ENCODE measurements at places on chromosomes 3 and 15.

DNA sequence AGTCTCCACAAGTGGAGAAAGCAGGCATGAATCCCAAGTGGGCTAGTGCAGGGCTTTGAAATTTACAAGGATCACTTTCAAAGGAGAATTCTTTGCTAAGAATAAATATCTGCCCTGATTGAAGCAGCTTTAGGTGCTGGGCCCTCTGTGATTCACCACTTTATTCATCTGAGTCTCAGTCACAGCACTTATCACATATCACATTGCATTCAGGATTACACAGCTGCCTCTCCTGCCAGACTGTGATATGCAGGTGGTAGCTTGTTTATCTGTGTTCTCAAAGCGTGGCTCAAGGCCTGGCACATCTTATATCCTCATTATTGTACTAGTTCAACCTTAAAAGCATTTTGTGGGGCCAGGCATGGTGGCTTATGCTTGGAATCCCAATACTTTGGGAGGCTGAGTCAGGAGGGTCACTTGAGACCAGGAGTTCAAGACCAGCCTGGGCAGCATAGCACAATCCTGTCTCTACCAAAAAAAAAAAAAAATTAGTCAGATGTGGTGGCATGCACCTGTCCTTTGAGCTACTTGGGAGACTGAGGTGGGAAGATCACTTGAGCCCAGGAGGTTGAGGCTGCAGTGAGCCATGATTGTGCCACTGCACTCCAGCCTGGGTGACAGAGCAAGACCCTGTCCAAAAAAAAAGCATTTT lies 156.9 kb upstream of the EIF1B start:
- DNase-seq: peak; percentile 42

- DNase-seq: no peak
Observed at GRCh38 chr3:109899925-109900324, 562.6 kb upstream of the DPPA4 start.

DNA sequence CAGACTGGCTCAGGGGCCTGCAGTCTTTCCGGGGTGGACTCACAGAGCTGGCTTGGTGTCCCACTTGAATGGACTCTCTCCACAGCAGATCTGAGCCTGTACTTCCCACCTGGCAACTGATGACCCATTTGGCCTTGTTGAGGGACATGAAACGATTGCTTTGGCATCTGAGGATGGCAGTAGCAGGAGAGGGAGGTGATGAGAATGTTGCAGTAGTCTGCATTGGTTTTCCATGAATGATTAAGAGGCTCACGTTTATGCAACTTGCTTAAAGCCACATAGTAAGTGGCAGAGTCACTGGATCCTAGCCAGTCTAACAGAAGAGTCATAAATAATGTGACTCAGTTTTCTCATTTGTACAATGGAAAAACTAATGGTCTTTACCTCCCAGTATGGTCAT lies 21.9 kb downstream of the IL20RB start:
- DNase-seq: no peak

DNA sequence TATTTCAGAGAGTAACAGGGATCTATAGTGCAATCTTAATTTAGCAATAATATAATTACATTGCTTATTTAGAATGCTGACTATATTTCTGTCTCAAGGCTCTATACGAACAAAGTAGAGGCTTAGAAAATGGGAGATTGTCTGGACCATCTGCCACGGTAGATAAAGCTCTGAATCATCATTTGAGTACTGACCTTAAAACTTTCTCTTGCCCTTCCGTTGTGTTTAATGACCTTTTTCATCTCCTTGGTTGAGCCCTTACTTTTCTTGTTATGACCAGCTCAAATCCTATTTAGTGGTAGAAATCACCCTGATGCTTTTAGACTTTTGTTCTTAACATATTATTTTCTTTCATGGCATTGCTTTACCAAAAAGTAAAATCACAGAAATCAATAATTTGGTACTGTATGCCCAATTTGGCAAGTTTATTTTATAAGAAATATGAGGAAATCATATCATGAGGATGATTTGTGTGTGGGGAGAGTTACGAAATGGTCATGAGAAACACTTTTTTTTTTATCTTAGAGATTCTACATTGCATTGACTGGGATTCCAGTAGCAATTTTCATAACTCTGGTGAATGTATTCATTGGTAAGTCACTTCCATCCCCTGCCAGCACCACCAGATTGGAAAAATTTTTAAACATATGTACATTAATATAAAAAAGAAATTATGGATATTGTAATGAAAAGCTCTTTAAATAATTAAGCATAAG lies 11.0 kb downstream of the NDUFB5 start:
- no peak for DNase-seq

GRCh38 chr15:101194546-101195125 lies 57.2 kb downstream of the CHSY1 start:
- DNase-seq: no peak

Measured in NCI-H2171 (cell line).